ENCODE measurements at places on chromosomes 5 and 9.

DNA sequence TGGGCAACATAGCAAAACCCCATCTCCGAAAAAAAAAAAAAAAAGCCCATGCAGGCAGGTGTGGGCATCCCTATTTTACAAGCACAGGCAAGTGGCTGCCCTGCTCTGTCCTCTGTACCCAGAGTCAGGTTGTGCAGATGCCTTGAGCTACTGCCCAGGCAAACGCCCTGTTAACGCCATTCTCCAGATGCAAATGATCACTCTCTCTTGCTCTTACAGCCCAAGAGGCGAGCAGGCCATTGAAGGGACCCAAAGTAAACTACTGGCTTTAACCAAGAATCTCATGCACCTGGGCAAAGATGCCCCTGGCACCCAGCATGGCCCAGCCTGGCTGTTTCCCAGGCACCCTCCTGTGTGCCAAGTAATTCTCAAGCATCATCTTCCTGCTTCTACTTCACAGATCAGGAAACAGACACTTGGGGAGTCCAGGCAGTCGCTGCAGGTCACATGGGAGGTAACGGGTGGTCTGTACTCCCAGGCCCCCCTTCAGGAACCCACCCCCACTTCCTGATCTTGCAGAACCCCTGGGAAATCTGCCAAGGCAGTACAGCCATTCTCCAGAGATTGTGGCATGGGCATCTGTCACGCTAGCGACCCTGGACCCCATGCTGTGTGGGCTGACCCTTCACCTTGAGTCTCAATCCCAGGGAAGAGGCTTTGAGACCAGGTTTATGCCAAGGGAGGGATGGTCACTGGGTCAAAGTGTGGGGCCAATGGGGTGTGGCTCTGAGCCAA, 14.2 kb downstream of the EEIG1 start:
- no peak for DNase-seq

- DNase-seq = no peak
Measured at GRCh38 chr5:134794819-134795218, 36.2 kb downstream of the DDX46 start.

DNA sequence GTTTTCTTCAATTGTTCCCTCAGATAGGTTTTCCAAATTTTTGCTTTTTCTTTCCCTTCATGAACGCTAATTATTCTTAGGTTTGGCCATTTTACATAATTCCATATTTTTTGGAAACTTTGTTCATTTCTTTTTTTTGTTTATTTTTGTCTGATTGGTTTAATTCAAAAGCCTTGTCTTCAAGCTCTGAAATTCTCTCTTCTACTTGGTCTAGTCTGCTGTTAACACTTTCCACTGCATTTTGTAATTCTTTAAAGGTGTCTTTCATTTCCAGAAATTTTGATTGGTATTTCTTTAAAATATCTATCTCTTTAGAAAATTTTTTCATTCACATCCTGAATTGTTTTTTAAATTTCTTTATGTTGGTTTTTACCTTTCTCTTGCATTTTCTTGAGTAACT, 63.9 kb upstream of the VLDLR start:
- no peak for DNase-seq

DNA sequence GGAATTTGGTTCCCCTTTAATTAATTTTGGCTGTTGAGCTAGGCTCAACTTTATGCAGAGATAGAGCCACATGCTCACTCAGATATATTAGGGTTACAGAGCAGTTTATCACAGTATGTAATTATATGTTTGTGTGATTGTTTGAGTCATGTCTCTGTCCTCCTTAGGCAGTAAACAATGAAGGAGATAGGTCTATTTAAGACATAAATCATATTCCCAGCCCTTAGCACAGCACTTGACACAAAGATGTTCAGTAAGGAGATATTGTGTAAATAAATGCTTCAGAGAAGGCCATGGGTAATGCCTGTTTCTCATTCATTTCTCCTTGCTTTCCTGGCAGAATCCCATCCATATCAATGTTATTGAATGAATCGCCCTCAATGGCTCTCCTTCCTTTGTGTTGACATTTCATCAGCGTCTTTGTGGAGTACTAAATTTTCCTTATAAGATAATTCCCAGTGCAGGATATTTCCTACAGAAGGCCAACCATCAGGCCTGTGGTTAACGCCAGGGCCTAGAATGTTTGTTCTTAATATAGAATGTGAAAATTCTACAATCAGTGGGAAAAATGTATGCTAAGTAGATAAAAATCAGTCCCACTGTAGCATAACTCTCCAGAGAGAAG, 408.0 kb downstream of the EBF1 start:
- no peak for DNase-seq

DNA sequence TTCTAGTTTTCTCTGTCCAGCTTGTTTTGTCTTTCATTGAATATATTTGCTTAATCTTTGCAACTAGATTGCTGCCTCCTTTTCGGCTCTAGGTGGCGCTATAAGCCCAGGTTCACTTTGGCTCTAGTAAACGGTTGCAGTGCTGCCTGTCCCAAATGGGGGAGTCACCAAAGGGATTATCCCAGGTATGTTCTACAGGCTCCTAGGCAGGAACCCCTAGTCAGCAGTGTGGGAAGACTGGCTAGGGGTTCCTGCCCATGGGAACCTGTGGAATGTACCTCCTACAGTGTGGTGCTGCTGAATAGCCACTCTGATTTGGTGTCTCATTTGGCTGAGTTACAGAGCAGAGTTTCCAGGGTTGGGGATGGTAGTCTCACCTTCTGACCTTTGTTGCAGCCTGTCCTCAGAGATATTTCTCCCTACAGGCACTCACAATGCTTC, 85.2 kb downstream of the ARSB start:
- DNase-seq = peak; percentile 78

DNA sequence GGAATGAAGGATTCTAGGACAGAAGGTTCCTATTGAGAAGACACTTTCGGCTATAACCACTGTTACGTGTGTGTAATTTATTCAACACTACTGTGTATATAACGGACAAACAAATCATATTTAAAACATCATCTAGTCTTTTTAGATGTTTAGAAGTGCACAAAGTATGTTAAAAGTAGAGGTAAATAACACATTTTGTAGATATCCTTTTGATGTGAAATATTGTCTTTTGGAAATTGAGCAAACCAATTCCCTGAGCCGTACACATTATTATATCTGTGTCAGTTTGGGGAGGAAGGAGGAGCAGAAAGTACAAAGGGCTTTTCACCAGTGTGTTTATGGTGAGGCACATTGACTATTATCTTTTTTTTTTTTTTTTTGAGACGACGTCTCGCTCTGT, 39.1 kb upstream of the ANKRD18A start:
- DNase-seq = no peak

DNA sequence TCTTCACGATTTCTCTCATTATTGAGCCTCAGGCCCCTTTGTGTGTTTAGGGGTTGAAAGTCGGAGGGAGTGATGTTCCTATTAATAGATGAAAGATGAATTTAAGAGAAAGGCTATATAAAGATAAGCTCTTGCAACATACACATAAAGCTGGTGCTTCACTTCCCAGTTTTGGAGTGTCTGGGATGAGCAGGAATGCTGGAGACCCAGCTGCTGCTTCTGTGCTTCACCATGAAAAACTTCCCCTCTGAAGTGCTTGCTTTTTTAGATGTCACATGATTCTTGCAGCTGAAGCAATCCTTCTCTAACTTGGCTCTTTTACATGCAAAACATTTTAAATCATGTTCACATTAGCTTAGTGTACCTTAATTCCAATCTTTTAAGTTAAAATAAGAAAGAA, 19.7 kb upstream of the SNCAIP start:
- DNase-seq = no peak

- no peak for DNase-seq
Measured at GRCh38 chr9:92327283-92327850, 1.6 kb downstream of the CENPP start.

DNA sequence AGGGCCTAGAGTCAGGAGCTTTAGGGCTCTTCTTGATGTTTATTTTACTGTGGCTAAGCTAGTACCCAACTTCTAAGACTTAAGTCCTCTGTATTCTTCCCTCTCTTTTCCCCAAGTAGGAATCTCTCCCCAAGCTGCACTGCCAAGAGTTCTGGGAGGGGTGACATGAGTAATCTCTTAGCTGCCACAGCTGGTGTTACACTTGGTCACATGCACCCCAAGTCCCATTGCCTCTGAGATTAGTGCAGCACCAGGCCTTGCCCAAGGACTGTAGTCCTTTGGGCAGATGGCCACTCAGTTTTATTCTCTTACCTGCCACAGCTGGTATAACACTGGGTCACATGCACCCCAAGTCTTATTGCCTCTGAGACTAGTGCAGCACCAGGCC, 114.7 kb upstream of the RIOK2 start:
- DNase-seq = no peak

GRCh38 chr5:72951671-72952468, 4.0 kb upstream of the FCHO2 start:
- no peak for DNase-seq

DNA sequence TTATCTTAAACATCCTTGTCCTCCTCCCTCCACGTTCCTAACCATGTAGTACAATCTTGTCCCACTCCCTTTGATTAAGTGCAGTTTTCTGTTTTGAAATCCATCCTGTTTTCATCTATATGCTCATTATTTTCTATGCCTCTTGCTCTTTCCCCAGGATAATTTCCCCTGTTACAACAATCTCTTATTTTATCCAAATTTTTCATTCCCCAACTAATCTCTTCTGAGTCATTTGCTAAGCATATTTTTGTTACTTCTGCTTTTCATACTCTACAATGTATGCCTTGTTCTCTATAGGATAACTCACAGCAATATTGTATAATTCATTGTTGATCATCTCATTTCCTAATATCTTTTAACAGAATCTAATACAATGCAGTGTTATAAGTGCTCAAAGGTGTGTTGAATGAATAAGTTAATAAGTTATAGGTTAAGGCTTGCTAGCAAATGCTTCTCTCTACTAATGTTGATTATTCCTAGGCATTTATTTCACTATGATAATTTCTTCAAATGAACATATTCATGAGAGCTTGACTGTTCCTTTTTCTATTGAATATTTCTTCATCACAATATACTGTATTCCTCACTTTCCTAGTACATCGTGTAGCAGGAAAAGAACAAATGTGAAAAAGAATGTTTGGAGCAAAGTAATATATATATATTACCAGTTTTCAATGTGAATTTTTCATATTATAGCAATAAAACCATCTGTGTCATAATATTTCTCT, 1.5 kb downstream of the OMD start:
- DNase-seq = no peak

DNA sequence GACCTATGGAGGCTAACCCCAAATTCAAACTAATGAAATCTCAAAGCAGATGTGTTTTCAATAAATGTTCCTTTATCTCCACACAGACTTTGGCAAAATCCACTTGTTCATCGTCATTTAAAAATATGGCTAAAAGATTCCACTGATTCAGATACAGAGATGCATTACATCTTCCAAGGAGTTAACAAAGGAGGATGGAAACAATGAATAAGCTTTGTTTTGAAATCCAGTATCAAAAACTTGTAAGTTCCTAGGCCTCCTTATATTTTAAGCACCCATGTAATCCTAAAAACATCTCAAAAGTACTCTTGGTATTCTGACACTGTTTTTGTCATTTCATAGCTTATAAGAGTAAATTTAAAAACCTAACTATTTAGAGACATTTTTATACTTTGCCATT, 345.6 kb upstream of the ACTBL2 start:
- no peak for DNase-seq

GRCh38 chr9:128084746-128085145, 16.7 kb downstream of the SLC25A25 start:
- DNase-seq = no peak

DNA sequence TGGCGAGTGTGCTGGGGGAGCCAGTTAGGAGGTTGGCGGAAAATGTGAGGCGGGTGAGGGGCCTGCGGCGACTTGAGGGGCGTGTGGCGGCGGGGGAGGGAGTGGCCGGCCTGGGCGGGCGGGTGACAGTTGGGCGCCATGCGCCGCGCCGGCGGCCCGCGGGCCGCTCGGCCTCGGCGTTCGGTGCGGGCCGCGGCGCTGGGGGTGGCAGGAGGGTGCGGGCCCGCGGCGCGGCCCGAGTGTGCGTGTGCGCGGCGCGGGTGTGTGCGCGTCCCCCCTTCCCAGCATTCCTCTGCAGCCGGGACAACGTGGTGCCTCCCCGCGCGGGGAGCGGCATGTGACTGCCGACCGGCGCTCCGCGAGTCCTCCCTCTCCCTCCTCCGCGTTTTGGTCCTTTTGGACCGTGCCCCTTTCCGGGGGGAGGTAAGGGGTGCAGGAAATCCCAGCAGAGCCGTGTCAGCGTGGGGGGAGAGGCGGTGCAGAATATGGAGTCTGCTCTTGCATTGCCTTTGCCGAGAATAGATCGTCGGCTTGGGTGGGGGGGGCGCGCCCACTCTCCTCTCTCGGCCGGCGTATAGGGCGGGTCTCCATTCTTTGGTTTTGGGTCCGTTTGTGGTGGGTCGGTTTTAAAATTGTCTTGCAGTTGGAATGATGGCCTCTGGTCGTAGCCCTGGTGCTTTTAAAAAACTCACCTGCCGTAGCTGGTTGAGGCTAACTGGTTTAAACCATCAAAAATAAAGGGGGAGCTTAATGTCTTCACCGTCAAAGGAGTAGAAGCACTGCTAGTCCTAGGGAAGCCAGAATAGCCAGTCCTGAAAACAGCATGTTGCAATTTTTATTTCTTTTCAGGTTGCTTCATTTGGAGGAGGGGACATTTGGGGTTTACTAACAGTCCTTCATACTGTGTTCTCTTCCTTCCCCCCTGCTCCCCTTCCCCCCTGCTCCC, 2.0 kb downstream of the LARP1 start:
- DNase-seq = peak; percentile 71

DNA sequence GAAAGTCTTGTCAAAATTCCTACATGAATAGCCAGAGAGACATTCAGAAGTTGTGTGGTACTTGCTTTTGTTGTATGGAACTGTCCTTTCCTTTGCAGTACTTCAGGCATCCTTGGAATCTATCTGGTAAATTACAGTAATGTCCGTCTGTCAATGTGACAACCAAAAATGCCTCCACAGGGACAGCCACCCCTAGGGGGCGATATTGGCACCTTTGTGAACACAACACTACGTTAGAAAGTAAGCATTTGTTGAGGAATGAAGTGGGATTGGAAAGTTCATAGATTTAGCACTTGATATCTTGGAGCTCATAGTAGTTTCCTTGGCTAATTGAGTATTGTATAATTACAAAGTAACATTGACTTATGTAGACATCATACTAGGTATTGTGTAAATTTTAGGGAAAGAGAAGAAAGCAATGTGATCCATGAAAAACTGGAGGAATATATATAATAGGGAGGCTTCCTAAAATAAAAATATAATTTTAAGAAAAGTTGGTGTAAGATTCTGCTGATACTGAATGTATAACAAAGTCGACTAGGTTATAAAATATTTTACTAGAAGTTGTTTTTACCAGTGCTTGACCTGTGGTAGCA, 32.7 kb downstream of the TMEFF1 start:
- peak; percentile 71 for DNase-seq

Data from neural progenitor cell (in vitro differentiated cells).